Islet precursor cell (in vitro differentiated cells): ENCODE measurements at places on chromosomes 13 and 19.
A peak's percentile ranks its signal among the peaks of the same experiment; 100 is the strongest.

DNA sequence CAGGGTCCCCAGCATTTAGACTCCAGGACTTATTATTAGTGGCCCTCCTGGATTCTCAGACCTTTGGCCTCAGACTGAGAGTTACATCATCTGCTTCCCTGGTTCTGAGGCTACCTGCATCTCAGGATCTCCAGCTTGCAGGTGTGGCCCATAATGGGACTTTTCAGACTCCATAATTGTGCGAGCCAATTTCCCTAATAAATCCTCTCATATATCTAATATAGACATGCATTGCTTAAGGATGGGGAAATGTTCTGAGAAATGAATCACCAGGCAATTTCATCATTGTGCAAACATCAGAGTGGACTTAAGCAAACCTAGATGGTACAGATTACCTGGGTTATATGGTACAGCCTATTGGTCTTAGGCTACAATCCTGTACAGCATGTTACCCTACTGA lies 116.5 kb upstream of the FBXL3 start:
- no peak for DNase-seq

DNA sequence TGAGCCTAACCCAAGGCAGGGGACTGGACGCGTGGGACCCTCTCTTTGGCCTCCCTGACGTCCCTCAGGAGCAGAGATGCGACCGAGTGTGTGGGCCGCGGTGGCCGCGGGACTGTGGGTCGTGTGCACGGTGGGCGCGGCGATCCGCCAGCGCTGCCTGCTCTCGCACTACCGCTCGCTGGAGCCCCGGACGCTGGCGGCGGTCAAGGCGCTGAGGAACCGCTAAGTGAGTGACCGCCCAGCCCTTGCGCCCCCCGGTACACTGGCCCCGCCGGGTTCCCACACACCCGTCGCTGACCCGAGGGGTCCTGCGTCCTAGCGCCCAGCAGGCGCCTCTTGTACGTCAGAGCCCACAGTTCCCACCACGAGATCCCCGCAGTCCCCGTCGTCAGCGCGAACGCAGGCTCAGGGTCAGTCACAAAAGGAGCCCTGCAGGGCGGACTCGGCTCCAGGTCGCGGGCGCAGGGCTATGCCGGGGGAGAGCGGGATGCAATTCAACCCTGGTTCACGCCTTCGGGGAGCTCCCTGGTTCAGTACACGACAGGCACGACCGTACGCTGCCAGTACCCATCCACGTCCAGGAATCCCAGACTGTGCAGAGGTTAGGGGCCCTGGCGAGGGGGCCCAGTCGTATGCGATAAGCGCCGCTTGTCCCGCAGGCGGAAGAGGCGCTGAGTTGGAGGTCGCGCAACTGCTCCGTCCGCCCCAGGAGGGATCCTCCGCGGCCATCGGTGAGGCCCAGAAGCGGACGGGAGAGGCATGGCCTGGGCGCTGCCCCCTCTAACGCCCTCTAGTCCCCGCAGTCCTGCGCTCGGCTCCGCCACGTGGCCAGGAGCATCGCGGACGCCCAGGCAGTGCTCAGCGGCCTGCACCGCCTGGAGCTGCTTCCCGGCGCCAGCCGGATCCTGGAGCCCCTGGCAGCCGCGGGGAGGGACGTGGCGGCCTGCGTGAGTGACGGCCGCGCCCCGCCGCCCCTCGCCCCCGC lies 3.6 kb upstream of the IFNL2 start:
- DNase-seq = peak; percentile 74

DNA sequence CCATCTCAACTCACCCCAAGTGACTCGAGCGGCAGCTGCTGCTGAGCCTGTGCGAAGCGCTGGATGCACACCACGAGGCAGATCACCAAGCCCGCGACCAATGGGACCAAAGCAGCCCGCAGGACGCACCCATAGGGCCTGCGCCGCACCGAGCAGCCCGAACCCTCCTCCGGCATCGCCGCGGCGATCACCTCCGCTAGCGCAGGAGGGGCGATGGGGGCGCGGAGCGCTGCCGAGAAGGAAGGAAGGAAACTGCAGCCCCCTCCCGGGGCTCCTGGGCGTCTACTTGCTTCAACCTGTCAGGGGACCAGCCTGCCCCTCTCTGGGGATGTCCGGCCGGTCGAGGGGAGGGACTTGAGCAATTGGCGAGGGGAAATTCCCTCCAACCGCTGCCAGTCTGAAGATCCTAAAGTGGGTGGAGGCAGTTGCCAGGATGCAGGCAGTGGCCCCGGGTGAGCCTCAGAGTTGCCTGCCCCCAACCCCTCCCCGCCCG lies at the start of gene CD70:
Gene CD70, minus strand, starts transcription at position 324 of the 493 bp plus-strand sequence. Its CDS starts 148 bp downstream, at position 176.
- peak; percentile 73 for DNase-seq

DNA sequence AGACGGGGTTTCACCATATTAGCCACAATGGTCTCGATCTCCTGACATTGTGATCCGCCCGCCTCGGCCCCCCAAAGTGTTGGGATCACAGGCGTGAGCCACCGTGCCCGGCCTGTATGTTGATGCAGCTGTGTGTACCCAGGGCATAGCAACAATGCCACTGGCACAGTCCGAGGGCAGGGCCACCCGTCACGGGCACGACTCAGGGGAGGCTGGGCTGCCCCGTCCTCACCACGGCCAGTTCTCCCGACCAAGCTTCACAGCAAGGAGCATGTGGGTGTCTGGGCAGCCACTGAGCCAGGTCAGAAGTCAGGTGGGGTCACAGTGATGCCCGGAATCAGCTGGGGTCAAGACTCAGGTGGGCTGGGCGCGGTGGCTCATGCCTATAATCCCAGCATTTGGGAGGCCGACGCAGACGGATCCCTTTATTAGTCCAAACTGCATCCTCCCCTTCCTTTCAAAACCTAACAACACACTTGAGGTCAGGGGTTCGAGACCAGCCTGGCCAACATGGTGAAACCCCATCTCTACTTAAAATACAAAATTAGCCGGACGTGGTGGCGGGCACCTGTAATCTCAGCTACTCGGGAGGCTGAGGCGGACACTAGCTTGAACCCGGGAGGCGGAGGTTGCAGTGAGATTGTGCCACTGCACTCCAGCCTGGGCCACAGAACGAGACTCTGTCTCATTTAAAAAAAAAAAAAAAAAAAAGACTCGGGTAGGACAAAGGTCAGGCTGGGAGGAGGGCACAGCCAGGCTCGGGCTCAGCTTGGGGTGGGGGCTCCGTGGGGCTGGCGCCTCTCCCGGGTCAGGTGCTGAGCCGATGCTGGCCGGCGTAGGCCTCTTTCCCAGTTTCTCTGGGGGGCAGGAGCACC lies 1.2 kb upstream of the CDC34 start:
- DNase-seq = no peak
